Stimulated activated CD4-positive, alpha-beta T cell treated with anti-CD3 and anti-CD28 coated beads, Interleukin-4, amount 100 ng/mL, for 4 hours (primary cell): ENCODE measurements at places on chromosomes 1 and 21.

DNA sequence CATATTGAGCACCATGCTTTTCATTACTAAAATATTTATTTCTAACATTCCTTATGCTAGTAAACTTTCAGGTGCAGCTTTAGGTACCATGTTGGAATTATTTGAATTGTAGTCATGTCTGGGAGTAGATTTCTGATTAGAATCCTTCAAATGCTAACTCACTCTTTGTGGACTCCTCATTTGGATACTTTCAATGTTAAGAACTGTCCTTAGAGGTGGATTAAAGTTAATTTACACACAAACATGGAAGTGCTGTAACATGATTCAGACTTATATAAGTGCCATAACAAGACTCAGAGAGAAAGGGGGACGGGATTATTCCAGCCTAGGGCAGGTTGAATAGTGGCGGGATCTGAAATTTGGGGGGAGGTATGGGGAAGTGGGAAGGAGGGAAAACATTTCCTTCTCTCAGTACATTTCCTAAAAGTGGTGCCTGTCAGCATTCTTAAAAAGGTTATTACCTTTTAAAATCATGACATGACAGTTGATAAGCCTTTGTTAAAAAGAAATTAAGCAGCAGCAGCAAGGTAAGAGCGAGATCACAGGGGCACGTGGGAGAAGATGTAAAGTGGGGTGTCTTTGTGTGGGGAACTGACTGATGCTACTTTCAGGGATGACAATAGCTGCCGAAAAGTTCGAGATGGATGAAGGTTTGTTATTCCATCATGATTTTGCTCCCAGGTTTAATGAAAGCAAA lies 44.4 kb downstream of the HHAT start:
- no peak for DNase-seq

GRCh38 chr1:234500269-234500668 lies 21.3 kb upstream of the TARBP1 start:
- no peak for DNase-seq

DNA sequence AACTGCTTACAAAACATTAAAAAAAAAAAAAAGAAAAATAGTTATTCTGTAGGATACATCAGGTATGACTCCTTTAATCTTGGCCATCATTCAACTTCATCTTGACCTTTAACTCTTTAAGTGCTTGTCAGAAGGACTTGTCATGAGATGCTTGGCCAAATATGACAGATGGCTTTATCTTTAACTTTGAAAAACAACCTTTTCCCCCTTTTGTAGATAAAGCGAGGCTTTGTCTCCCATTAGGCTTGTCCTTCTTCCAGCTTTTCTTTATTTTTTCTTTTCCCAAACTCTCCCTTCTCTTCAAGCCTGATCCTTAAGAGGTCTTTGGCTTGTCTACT lies 2.3 kb downstream of the SRSF10 start:
- no peak for DNase-seq

DNA sequence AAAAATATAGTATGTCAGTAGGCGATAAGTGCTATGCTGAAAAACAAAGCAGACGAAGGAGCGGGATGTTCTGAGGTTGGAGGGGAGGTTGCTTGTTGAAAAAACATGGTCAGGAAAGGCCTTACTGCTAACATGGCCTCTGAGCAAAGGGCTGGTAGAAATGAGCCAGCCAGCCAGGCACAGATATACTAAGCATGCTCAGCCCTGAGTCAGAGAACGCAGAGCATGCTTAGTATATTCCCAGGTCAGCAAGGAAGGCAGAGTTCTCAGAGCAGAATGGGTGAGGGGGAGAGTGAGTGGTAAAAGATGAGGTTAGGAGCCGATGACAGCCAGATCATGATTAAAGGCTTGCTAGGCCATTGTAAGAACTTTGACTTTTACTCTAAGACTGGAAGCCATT lies 36.7 kb downstream of the ZBTB40 start:
- DNase-seq: no peak

GRCh38 chr1:70222716-70223235 lies 1.6 kb downstream of the SRSF11 start:
- DNase-seq: no peak

- DNase-seq: no peak
These were observed 19.5 kb upstream of the COL6A2 start for GRCh38 chr21:46078322-46078977.

GRCh38 chr1:235290740-235291502 lies 37.1 kb downstream of the ARID4B start:
- no peak for DNase-seq

DNA sequence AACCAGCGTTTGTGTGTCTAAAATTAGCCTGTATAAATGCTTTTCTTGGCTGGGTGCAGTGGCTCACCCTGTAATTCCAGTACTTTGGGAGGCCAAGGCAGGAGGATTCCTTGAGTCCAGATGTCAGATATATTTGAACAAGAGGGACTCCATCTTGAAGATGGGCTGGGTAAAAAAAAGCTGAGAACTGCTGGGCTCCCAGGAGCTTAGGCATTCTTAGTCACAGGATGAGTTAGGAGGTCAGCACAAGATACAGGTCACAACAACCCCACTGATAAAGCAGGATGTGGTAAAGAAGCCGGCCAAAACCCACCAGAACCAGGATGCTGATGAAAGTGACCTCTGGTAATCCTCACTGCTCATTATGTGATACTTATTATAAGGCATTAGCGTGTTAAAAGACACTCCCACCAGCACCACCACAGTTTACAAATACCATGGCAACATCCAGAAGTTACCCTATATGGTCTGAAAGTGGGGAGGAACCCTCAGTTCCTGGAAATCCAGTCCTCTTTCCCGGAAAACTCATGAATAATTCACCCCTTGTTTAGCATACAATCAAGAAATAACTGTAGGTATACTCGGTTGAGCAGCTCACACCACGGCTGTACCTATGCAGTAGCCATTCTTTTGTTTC lies 36.2 kb upstream of the ZNF496 start:
- no peak for DNase-seq

- no peak for DNase-seq
These were observed 34.1 kb downstream of the RAP1A start for GRCh38 chr1:111653709-111654108.

- DNase-seq: no peak
These were observed 37.2 kb downstream of the LRRC8C start for GRCh38 chr1:89670163-89670562.

DNA sequence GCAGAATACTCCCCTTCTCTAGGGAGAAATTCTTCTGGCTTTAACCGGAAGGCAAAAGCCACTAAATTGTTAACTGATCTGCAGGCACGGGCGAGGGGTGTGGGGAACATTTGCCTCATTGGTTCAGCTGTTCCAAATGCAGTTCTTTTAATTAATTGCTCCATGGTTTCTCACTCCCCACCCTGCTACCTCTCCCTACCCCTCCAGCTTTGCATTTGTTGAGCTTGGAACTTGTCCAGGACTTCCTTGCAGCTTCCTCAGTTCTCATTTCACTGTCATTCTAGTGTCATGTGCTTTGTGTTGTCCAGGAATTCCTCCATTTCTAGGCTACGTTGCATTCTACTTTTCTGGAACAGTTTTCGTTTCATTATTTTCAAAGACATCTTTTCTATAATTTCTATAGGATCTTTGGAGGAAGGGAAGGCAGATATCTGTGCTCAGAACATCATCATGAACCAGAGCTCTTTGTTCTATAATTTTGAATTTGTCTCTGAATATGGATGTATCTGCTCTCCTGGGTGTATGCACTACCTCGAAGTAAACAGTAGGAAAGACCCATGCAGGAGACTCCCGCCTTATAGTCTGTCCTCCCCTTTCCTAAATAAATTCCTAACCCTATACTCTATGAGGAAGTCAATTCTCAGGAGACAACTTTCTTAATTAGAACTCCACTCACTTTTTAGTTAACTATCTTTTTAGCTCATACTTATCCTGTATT lies 132.4 kb upstream of the LMO4 start:
- DNase-seq: no peak

- DNase-seq: no peak
These were observed 645.5 kb downstream of the ADGRL2 start for GRCh38 chr1:82446236-82446635.

GRCh38 chr1:2174348-2175054 lies 20.1 kb downstream of the FAAP20 start:
- DNase-seq: peak; percentile 43

DNA sequence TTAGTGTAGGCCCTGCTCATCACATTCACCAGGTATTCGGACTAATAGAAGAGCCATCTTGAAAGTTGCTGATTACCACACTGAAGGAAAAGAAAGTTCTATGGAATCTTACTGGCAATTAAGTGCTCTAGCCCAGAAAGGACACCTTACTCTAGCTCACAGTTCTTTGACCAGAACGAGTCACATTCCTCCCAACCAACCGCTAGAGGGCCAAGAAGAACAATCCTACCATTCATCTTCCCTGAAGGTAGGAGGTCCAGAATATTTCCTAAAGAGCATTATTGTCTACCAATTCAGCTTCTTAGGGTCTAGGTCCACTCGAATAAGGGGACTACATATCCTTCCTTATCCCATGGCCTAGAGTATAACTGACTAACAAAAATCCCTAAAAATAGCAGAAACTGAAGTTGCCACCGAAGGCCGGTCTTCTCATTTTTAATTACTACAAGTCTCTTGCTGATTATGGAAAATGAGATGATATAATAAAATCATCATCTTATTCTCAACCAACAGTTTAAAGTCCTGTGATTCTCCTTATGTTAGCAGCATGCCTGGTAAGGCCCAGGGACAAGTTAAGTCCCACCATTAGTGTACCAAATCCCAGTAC lies 2.7 kb upstream of the FMO1 start:
- no peak for DNase-seq

DNA sequence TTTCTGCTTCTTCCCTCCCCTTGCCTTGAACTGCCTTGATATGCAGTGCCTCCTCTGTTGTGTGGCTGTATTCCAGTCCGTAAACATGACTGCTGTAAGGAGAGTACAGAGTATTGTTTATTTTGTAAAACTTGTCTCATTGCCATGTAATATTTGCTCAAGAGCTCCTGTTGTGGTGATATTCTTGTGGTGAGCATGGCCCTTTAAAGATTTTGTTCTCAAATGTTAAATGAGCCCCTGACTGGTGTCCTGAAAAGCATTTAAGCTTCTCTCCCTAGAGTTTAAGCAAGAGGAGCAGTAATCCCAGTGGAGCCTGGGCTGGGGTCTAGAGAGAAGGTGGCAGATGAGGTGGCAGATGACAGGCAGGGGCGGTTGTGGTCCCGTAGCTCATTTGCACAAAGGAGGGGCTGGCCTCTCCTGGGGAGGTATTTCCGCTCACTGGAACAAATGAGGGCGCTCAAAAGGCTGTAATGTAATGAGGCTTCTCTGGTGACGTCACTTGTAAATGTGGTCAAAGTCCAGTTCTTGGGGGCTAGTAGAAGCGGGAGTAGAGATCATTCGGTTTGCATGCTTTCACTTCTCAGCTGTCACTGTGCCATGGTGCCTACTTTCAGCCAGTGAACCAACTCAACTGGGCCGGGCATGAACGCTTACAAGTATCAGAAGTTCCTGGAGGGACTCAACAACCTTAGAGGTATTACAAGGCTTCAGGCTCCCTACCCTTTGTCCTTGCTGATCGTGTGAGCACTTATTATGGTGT lies 46.0 kb upstream of the MACF1 start:
- DNase-seq: no peak

- DNase-seq: no peak
These were observed 19.7 kb downstream of the PPFIA4 start for GRCh38 chr1:203045821-203046594.

GRCh38 chr1:61093525-61094137 lies 11.3 kb downstream of the NFIA start:
- DNase-seq: no peak

DNA sequence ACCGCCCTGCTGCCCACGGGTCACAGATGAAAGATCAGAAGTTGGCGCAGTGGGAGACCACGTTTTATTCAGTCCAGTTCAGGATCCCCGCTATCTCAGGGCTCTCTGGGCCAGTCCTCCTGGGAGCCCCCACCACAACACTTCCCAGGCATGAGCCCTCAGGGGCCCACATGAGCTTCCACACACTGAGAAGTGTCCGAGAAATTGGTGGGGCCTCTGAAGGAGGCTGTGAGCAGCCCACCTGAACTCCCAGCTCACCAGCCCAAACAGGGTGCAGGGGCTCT lies 12.1 kb downstream of the TRIM46 start:
- DNase-seq: no peak

DNA sequence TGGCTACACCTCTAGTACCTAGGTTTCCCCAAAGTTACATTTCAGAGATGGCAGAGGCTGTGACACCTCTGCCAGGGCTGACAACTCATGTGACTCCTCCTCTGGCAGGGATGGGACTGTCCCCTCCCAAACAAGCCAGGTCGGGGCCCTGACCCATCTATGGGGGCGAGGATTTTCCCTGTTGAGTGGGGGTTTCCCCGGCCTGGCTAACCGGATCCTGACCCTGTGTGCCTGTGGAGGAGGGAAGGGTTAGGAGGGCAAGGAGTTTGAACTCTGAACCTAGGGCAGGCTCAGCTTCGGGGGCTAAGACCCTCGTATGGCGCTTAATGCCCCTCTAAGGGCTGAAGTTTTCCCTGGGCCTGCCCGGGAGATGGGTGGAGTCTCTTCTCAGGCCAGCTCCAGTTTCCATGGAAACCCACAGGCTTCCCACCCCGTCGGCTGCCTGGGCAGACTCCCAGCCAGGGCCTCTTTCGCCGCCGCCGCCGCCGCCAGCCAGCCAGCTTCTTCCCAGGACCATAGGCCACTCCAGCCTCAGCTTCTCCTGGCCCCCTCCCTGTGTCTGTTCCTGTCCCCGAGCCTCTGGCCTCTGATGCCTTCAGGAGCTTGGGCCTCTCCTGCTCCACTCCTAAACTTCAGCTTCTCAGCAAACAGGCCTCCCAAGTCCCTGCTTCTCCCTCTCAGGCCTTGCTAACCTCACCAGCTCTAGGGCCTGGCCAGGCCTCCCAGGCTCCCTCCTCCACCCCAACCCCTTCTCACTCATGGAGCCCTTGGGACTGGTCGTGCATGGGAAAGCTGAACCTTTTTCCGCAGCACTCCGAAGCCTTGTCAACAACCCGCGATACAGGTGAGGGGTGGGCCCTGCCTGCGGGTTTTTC lies at the start of gene BTBD19:
TSS of gene BTBD19 (plus strand) at position 461 of the 875 bp plus-strand sequence. CDS start at position 759, 298 bp downstream.
- DNase-seq: peak; percentile 87

DNA sequence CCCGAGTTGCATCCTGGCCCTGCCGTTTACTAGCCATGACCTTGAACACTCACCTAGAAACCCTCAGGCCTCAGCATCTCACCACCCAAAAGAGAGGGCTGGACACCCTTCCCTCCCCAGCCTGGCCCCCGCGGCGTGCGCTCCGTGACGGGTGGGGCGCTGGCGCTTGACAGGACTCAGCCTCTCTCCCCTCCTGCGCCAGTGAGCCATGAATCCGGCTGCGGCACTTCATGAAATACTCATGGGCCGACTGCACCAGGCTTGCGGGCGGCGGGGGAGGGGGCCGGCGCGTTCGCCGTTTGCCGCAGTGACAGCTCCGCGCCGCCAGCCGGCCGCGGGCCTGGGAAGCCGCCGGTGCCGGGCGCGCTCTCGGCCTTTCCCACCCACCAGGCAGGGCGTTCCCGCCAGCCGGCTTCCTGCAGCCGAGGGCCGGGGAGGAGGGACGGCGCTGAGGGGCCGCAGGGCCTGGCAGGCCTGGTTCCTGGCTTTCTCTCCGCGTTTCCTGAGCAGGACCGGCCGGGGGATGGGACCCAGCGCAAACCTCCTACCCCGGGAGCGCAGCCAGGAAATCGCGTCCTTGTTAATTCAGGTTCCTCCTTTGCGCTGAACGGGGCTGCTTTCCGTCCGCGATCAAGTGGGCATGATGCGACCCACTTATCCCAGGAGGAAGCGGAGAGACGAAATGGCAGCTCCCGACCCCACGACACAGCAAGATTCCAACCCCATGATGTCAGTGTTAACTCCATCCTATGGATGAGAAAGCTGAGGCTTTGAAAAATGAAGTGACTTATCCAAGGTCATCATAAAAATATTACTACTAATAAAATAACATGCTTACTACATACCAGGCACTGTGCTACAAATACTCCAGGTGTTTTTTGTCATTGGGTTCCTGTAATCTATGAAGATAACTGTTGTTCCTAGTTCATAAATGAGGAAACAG lies 9.1 kb upstream of the LUZP1 start:
- peak; percentile 37 for DNase-seq
